ENCODE measurements at places on chromosomes 3 and 15. TPM values are rescaled to one million over a fixed set of nuclear protein-coding genes. Genes with fewer than 3 reads are reported as not detected.

- DNase-seq, result no peak
Observed at GRCh38 chr3:141853629-141854168, 22.7 kb upstream of the ATP1B3 start.

DNA sequence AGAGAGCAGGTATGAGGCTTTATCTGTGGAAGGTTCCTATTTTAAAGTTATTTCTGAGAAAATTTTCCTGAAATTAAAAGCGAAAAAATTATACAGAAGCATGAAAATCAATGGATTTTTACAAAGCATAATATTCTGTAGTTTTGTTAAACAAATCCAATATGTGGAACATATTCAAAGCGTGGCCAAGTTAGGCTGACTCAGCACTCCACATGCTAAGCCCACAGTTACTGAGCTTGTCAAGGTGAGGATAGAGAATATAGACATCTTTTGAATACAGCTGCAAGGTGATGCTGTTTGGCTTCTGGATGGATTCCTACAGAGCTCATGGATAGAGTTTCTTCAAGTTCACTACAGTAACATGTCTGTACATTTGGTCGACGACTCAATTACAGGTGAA lies 302.5 kb downstream of the C3orf38 start:
- DNase-seq, result no peak

DNA sequence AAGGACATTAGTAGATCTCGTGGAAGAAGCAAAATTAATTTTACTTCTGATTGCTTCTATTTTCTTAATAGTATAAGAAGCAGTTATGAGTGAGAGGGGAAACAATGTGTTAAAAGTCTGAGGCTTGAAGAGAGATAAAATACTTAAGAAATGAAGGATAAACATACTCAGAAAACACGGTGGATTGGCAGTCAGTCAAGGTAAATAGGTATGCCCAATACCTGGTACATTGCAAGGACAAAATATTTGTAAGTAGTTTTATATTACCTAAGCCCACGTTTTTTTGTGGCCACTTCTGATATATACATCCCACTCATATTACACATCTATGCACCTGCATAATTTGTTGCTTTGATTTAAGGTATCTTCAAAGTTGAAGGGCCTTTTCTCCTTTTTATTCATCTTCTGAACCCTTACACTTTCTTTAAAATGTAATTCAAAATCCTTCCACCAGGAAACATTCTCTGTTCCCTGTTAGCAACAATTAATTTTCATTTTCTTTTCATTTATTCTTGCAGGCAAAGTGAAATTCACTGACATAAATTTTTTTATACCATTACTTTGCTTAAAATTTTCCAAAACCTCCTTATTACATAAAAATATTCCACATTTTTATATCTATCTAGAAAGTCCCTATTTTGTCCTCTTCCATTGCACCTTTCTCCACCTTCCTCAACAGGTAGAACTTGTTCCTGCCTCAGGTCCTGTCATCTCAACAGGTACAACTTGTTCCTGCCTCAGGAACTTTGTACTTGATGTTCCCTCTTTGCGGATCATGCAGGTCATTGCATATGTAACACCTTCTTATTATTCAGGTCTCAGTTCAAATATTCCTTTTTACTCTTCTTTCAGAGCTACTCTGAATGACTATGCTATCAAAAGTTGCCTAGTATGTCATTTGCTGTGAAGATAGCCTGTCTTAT lies 755.7 kb upstream of the ALCAM start:
- DNase-seq, result no peak

GRCh38 chr15:63880744-63881143 lies 47.0 kb upstream of the HERC1 start:
- no peak for DNase-seq

DNA sequence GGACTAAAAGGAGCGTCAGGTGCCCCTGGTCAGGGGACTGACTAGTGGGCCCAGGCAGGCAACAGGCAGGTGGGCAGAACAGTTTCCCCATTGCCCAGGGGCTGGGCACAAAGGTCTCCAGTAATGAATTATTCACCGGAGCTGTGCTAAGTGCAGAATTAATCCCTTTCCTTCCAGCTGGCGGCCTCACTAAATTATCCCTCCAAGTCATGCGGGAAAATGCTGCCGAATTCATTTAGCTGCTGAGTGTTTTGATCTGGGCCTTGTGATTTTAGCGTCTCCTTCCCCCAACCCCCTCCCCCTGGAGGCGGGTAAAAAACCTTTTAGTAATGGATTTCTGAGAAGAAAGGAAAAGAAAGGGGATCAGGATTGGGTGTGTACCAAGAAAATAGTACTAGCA lies 47.2 kb downstream of the CCDC33 start:
- no peak for DNase-seq

GRCh38 chr3:109900783-109901182 lies 563.4 kb upstream of the DPPA4 start:
- DNase-seq, result no peak

- DNase-seq, result no peak
Observed at GRCh38 chr15:99409097-99409473, 156.7 kb upstream of the MEF2A start.

GRCh38 chr15:100759698-100760356 lies 119.8 kb upstream of the ALDH1A3 start:
- DNase-seq, result no peak

GRCh38 chr3:55426486-55426885 lies 60.6 kb downstream of the WNT5A start:
- no peak for DNase-seq

- DNase-seq, result no peak
Observed at GRCh38 chr3:23864931-23865330, 51.9 kb downstream of the NKIRAS1 start.

GRCh38 chr15:67109141-67110034 lies 44.0 kb downstream of the SMAD3 start:
- DNase-seq, result no peak

GRCh38 chr3:100042166-100042981 lies 71.9 kb downstream of the FILIP1L start:
- peak; percentile 45 for DNase-seq

- DNase-seq, result no peak
Observed at GRCh38 chr15:45249125-45249780, 2.8 kb upstream of the SLC28A2 start.

DNA sequence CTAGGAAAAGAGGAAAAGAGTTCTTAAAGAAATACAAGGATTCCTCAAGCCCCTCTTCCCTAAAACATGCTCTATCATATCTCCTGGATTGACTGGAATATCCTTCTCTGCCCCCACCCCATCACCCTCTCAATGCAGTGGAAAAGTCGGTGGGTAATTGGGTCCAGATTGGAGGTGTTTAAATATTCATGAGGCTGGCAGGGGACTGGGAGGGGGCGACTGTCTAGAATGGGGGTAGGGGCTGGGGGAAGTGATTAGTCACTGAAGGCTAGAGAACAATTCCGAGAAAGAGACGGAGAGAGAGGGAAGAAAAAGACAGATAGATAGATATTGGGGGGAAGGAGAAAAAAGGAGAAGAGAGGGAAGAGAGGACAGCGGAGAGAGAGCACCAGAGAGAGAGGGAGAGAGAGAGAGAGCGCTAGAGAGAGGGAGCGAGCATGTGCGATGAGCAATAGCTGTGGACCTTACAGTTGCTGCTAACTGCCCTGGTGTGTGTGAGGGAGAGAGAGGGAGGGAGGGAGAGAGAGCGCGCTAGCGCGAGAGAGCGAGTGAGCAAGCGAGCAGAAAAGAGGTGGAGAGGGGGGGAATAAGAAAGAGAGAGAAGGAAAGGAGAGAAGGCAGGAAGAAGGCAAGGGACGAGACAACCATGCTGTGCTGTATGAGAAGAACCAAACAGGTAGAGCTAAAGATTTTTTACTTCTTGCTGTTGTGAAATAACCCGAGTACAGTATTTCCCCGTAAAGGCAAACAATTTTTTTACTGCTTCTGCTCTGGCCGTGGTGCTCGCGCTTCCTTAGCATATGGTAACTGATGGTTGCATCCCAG lies at the start of gene GAP43:
Gene GAP43 (plus strand): TSS at position 467 of the 825 bp plus-strand sequence. CDS start 180 bp downstream, at position 647.
- DNase-seq, result peak; percentile 42

DNA sequence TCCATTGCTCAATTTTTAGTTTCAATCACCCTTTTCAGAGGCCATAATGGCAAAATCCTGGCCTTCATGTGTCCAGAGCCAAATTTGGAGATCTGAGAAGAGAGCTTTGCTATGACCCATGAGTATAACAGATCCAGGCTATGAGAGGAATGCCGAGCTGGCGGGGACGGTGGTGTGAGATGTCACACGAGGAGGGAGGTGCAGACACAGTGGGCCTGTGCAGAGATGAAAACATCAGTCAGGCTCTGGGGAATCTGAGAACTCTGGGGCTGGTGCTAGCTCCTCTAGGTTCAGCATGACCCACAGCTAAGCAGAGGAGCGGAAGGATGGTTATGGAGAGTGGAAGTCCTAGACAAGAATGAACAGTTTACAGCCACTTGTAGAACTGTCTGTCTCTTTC lies 398.3 kb upstream of the ATP10A start:
- no peak for DNase-seq

DNA sequence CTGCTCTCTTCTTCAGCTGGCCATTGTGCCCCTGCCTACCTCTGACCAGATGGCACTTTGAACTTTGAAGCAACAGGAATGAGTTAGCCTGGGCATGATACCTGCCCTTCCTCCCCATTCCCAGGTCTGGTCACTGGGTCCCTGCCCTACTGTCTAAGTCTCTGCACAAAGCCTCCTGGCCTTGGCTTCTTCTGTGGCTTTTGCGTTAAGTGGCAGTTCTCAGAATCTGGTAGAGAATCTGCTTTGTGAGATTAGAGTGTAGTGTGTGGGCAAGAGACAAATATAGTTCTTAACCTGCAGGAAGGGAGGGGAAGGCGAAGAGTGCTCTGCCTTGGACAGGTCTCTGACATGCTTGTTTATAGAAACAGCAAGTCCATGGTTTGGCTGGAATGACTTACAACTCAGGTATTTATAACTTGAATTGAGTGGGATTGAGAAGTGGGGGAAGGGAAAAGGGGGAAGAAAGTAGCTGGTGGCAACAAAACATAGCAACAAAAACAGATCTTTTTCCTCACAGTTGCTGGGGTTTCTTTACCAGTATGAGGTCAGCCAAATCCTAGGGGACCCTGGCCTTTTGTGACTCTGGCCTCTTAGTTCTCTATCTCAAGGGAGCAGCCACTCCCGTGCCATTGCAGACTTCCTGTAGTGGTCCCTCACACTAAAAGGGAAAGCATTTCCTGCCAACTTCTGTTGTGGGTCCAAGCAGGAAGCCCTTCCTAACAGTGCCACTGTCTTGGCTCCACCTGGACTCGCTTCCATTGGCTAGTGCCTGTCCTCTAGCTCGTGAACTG lies 16.7 kb downstream of the MAPKBP1 start:
- no peak for DNase-seq

DNA sequence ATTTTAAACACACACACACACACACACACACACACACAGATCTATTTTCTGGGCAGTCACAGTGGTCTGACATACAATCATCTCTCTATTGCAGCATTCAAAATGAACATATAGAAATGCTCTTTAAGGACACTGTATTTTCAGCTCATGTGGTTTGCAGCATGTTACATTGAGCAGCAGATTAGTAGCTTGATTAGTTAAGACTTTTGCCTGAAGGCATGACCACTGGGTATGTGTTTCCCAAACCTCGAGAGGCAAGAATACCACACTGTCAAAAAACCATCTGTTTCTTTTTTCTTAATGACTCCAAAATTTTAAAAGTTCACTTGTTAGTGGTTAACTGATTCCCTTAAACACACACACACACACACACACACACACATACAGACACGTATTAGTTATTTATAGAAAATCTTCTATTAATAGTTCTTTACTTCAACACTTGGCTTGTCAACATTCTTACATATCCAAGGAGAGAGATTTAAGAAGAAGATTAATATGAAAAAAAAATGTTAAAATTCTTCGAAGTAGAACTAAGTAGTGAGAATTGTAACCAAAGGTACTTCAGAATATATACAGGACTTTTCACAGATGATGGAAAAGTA lies 518.2 kb downstream of the CADM2 start:
- no peak for DNase-seq

Gene FYCO1
- 26.6 TPM for total RNA-seq

Gene NR2E3
- 2.3 TPM for total RNA-seq

Gene DAZL
- not detected for total RNA-seq

Gene USP4
- total RNA-seq, result 23.7 TPM

Gene CEP63
- 30.2 TPM for total RNA-seq
